ENCODE measurements at places on chromosomes 12 and 14.

DNA sequence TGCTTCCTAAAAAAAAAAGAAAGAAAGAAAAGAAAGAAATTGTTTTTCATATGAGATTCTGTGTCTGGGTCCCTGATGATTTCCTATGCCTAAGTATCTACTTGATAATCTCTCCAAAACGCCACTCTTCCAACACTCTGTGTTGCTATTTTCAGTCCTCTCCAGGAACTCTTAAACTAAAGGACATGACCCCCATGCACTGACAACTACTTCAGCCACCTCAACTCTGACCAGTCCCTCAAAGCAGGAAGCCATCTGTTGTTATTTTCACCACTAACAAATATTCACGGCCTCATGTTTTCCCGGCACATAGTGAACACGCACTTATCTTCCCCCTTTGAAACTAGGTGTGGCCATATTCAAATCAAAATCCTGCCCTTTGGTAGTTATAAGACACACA lies 259.3 kb downstream of the PPFIA2 start:
- no peak for DNase-seq

GRCh38 chr12:103457471-103457870 lies 38.3 kb downstream of the C12orf42 start:
- no peak for DNase-seq

DNA sequence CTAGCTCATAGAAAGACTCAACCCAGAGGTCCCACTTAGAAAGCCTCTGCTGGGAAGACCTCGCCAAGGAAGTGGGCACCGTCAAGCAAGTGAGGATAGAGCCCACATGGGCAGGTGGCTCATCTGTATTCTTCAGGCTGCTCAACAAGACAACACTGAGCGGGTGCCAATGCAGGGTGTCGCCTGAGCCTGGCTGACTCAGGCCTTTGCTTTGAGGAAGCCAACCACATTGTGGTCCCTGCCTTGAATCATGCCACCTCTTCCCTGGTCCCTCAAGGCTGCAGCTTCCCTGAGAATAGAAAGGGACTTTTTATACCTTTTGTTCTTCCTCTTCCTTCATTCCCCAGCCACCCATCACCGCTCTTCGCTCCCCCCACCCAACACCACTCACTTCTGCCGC lies 2.1 kb upstream of the RNASE13 start:
- no peak for DNase-seq

DNA sequence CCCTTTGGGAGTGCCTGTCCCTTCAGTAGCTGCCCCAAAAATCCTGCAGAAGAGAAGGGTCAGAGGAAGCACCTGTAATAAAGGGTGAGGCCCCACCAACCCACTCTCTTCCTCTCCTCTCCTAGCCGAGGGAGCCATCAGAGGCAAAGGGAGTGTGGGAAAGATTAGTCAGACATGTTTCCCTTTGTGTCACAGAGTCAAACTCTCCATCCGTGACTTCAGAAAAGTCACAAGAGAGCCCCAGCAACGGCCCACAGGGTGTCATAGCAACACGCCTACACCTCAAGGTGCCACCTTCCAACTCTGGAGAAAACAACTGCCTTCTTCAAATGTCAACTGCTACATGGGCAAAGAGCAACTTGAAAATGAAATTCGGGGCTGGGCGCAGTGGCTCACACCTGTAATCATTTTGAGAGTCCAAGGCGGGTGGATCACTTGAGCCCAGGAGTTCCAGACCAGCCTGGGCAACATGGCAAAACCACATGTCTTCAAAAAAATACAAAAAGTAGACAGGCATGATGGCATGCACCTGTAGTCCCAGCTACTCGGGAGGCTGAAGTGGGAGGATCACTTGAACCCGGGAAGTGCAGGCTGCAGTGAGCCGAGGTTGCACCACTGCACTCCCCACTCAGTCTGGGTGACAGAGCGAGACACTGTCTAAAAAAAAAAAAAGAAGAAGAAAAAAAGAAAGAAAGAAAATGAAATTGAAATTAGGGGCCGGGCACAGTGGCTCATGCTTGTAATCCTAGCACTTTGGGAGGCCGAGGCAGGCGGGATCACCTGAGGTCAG lies 17.7 kb upstream of the CD27 start:
- DNase-seq, result peak; percentile 55

DNA sequence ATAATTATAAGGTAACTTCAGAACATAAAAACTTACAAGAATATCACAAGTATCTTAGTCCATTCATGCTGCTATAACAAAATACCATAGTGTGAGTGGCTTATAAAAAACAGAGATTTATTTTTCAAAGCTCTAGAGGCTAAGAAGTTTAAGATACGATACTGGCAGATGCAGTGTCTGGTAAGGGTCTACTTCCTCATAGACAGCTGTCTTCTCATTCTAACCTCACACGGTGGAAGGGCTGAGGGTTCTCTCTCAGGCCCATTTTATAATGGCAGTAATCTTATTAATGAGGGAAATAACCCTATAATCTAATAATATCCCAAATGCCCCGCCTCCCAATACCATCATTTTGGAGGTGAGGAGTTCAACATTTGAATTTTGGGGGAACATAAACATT lies 23.7 kb upstream of the OSBPL8 start:
- no peak for DNase-seq

DNA sequence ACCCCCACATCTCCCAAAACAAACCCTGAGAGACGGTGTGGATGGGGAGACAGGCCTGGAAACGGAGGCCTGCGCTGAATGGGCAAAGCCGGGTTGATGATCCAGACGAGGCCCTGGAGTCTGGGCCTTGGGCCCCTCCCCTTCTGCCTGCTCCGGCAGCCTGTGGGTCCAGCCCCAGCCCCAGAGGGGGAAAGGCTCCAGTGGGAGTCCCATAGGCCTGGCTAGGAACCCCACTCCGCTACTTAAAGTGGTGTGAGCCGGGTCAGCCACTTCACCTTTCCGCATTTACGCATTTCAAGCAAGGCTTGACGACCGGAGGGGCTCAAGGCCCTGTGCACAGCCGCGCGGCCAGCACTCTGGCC lies 695 bp upstream of the TNFAIP2 start:
- DNase-seq, result no peak

DNA sequence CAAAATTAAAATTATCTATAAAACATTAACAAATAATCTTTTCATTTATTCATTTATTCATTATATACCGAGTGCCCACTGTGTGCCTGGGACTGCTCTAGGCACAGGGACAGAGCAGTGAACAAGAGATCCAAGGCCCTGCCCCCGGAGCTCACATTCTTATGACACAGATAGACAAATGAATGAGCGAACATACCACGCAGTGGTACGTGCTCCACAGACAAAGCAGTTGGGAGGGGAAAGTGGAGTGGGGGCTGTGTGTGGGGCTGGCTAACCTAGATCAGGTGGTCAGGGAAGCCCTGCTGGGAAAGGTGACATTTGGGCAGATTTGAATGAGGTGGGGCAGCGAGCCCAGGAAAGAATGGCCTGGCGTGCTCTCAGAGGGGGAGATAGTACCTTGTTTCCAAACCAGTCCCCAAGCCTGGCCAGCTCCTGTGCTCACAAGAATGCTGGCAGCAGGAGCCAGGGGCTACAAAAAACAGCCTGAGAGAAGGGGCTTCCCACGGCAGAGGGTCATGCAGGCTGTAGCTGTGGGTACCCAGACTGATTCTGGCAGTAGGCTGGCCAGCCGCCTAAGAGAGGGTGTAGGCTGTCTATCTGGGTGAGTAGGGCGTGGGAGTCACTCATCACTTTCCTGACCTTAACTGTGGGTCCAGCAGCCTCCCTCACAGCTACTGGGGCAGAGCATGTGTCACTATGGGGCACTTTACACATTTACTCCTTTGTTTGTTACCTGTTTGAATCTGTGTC lies 57.8 kb upstream of the ACTN1 start:
- no peak for DNase-seq

- no peak for DNase-seq
Measured at GRCh38 chr12:5078423-5078822, 34.7 kb downstream of the KCNA5 start.

DNA sequence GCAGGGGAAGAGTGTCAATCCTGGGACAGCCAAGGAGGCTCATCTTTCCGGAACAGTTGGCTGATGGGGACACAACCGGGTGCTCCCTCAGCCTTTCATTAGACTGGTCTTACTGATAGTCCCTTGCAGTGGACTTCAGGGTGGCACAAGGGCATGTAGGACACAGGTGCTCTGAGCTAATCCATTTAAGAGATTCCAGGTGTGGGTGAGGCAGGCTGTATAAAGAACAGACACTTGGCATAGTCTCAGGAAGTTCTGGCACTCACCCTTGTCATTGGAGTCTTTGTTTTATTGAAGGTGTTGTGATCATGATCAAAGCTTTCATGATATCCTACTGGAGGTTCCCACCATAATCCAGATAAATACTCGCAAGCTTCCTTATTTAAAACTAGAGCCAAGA lies 341.6 kb downstream of the EMP1 start:
- DNase-seq, result no peak

DNA sequence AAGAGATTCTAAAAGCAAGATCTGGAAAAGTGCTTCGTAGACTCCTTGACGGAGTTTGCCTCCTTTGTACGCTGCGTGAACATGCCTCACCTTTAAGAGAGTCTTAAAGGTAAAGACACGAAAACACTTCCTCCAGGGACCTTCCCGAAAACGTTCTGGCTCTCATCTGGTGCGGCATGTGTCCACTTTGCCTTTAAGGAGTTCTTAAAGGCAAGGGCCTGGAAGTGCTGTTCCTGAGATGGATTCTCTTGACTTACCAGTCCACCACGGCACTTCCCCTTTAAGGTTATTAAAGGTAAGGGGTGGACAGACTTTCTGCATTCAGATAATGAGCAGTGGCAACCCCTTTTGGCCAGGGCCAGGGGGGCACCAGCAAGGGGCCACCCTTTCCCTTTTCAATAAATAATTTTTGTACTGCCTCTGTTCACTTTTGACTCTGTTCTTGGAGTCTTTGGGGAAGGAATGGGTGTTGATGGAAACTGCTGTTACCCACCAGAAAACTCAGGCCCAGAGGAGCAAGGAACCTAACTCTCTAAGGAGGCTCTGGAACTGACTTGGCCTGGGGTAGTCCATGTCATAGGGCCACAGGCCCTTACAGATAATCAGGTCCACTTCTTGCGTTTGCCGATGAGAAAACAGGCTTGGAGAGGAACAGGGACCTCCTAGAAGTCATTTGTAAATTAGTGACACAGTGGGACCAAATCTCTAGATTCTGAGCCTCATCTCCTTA lies 4.4 kb downstream of the REM2 start:
- no peak for DNase-seq

GRCh38 chr14:100498068-100498467 lies 89.1 kb downstream of the BEGAIN start:
- DNase-seq, result no peak

GRCh38 chr12:91327131-91327530 lies 144.5 kb upstream of the DCN start:
- no peak for DNase-seq

- DNase-seq, result no peak
Measured at GRCh38 chr12:93358821-93359220, 18.9 kb upstream of the NUDT4 start.

DNA sequence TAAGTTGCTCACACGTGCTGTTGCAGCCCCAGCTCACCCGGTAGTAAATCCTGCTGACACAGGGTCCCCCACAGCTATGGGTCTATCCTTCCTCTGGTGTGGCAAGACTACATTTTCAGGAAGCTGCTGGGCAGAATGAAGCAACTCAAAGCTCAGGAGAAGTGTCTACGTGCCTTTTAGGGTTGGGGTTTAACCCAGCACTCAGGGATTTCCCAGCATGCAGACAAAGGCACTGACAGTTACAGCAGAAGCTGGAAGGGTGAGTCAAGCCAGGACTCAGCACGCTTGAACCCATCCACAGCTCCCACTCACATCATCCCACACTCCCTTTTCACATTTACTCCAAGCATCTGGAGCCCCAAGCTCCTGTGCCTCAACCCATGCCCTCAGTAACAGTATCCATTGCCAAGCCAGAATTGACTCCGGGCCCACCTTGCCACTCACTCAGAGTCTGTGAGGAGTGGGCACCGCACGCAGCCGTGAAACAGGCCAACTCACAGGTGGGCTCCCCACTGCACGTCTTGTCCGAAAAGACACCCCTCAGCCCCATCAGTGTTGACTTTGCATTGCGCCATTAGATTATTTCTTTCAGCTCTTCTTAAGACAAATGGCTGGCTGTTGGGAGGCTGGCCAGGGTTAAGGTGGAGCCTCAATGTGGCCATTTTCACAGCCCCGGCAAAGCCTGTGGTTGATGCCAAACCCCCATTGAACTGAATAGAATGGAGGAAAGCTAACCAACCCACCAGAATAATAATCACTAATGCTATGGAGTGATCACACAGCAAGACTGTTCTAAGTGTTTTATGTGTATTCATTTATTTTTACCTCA lies 59.6 kb downstream of the ZFP36L1 start:
- no peak for DNase-seq

- no peak for DNase-seq
Measured at GRCh38 chr12:70338531-70338930, 27.6 kb upstream of the KCNMB4 start.

DNA sequence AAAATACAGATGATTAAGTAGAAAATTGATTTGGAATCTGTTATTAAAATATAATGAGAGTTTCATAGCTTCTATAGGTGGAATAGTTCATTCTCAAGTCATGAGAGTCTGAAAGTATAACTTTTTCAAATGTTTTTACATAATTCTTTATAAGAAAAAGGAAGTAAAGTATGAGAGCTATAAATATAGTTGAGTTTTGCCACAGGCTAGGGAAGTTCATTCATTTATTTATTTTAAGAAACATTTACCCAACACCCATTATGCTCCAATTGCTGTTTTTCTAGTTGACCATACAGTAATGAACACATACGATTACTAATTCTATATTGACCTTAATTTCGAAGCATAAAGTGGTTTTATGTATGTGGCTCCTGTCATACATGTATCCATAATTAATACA lies 24.8 kb downstream of the LRRIQ1 start:
- no peak for DNase-seq

DNA sequence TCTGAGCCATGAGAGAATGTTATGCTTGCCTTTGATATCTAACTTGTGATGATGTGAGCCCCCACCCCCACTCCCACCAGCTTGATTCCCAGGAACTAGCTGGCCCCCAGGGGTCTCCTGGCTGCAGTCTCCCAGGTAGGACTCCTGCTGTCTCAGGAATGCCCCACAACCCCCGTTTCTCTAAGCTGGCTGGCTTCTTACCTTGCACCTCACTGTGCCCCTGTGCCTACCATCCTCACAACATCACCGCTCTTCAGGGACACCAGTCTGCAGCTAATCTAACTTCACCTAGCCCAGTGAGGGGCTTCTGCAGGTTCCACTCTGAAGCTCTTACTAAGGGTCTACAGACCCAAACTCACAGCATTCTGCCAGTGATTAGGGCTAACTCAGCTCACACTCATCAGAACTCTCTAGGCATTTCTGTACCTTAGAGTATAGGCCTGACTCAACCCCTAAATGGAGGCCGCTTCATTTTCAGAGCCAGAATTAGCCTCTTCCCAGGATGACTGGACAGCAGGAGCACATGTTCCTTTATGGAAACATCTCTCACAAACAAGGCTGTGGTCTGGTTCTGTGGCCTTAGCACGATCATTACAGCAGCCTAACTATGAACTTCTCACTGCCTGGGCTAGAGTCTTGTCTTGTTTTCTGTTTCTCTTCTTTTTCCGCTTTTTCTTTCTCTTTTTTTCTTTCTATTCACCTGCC lies 72.8 kb upstream of the IFNG-AS1 start:
- DNase-seq, result no peak

GRCh38 chr12:3596703-3597415 lies 105.9 kb downstream of the PRMT8 start:
- DNase-seq, result no peak
